ENCODE measurements at places on chromosomes 3 and 15.
A peak's percentile ranks its signal among the peaks of the same experiment; 100 is the strongest.

DNA sequence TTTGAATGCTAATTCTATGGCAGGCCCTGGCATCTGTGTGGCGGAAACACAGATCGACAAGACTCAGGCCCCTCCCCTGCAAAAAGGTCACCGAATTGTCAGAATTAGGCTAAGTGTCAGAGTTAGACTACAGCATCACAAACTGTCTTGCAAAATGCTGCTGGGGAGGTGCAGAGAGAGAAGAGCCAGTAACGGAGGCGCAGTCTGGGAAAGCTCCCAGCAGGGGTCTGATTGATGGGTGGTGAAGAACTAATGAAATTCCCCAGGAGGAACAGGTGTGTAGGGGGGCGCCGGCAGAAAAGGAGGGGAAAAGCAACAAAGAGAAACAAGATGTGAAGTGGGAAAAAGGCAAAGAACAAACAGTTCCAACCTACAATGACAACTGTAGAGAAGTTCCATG, 72.7 kb upstream of the TAMM41 start:
- no peak for DNase-seq

DNA sequence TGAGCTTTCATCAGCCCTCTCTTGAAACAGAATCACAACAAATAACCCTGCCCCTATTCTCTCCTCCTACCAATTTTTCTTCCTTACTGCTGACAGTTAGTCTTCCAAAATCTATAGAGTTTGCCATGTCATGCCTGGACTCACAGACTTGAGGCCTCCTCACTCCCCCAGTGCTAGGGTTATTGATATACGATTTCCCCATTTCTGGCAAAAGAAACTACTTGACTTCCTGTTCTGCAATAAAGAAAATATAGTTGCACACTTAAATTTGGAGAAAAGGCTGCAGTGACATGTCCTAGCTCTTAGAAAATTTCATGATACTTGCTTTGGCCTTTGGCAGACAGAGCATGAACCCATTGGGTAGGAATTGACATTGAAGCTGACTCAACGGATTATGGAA, 75.9 kb downstream of the CYP19A1 start:
- no peak for DNase-seq

DNA sequence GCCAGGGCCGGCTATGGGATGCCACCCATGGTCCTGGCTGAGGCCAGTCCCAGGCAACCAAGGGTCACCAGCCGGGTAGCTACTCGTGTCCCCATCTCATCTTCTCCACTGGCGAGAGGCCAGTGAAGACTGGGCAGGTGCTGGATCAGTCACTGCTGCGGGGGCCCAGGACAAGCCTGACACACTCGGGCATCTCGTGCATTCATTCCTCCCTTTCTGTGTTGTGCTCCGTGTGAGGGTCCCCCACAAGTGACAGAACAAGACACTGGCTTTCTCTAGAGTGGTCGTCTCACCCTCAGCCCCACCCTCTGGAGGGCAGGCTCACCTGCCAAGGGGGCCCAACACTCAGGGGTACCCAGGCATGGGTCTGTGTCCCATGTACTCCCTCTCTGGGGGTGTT, 48.4 kb downstream of the ROPN1B start:
- no peak for DNase-seq

DNA sequence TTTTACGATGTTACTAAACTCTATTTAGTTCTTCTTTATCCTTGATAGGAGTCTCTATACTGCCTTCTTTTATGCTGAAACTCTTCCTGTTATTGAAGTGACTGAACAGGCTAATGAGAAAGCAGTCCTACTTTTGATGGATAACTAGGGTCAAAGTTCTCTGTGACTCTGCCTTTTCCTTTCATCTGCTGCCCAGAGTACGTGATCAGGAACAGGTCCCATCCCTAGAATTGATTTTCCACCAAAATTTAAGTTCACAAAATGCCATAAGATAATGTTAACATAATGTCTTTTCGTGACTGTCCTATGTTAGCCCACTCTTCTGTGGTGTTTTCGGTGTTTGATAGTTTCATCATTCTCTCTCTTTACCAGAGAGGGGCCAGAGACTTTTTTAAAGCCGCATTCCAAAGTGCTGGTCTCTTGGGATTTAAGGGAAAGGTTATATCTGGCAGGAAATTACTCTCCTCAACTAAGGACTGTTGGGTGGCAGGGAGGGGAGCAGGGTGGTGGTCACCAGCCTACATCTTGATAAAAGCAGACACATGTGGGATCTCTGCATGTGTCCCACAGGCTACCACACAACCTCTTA, 50.3 kb upstream of the PLXND1 start:
- no peak for DNase-seq

- no peak for DNase-seq
Observed at GRCh38 chr15:31339558-31339895, 12.9 kb downstream of the KLF13 start.

DNA sequence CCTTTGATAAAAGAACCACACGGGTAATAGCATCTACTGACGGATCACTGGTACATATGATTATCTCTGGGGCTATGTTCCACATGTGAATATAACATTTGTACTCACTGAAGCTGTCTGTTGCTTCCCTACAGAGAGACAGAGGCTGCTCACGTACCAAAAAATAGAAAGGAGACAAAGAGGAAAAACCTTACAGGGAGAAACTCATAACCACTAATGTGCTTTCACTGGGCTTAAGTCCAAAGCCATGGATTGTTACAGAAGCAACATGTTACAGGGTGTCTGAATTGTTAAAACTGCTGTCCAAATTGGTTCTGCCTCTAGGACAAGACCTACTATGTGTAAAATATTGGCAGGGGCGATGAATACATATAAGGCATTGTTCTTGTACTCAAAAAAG, 311.9 kb downstream of the FOXP1 start:
- peak; percentile 25 for DNase-seq

GRCh38 chr15:67542420-67543347, at the start of gene MAP2K5:
Gene MAP2K5, plus strand, starts transcription at chr15:67542703. Its CDS starts 633 bp downstream, at chr15:67543336.
- peak; percentile 68 for DNase-seq

GRCh38 chr3:141663993-141664392, 74.1 kb upstream of the RNF7 start:
- peak; percentile 45 for DNase-seq

- DNase-seq = peak; percentile 91
Observed at GRCh38 chr3:30770387-30770786, 124.1 kb downstream of the GADL1 start.

- DNase-seq = peak; percentile 73
Observed at GRCh38 chr3:100316641-100317069, 17.9 kb upstream of the NIT2 start.

GRCh38 chr15:76162784-76163456, 103.1 kb downstream of the TMEM266 start:
- no peak for DNase-seq

GRCh38 chr3:73542136-73542535, 82.6 kb downstream of the PDZRN3 start:
- no peak for DNase-seq

DNA sequence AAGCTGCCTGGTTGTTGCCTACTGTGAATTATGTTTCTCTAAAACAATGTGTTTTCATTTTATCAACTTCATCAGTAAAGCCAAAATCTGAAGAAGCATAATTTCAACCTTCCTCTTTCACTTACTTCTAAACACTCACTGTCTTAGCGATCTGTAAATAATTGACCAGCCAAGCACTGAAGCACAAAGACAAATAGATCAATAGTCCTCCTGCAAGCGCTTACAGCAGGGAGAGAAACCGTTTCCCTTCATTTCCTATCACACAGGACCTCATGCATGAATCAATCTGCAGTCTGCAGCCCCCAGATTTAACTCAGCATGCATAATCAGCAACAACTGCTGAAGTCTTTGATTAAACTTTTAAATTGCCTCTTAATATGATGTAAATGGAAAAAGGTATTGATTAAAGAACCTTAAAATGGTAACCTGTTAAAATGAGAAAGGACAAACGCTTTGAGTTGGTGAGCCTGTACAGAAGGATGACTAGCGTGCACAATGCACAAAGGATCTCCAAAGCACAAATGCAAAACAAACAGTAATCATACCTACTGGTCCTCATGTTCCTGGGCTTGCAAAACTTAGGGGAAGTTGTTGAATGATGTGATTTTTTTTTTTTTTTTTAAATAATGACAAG, 370.2 kb upstream of the ZNF385D start:
- no peak for DNase-seq

DNA sequence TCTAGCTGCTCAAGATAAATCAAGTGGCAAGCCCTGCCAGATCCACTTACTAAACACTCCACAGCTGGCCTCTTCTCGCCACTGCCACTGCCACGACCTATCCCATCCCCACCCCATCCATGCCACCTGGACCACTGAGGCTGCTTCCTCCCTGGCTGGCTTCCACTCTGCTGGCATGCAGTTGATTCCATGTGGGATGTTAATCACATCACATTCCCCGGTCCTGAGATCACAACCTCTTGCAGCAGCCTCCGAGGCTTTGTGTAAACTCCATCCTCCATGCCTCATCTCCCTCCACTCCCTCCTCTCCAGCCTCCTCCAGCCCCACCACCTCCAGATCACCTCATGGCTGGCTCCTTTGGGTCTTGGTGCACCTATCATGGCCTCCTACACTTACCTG, 7.7 kb downstream of the NCKIPSD start:
- peak; percentile 48 for DNase-seq

GRCh38 chr3:127036209-127037020, 53.5 kb downstream of the PLXNA1 start:
- DNase-seq = no peak

DNA sequence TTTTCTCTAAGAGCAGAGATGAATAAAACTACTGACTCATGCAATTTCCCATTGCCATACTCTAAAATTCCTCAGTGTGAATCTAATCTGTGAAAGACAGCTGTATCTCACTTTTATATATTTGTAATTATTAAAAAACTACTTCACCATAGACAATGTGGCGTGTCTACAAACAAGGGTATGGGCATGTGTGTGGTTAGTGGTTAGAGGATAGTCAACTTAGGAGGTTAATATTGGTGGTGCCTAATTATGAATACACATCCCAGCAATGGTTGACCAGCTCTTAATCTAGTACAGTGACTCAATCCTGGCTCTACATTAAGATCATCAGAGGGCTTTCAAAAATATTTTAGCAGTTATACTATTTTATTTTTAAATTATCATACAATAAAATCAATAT, 94.5 kb downstream of the GOLIM4 start:
- DNase-seq = no peak

DNA sequence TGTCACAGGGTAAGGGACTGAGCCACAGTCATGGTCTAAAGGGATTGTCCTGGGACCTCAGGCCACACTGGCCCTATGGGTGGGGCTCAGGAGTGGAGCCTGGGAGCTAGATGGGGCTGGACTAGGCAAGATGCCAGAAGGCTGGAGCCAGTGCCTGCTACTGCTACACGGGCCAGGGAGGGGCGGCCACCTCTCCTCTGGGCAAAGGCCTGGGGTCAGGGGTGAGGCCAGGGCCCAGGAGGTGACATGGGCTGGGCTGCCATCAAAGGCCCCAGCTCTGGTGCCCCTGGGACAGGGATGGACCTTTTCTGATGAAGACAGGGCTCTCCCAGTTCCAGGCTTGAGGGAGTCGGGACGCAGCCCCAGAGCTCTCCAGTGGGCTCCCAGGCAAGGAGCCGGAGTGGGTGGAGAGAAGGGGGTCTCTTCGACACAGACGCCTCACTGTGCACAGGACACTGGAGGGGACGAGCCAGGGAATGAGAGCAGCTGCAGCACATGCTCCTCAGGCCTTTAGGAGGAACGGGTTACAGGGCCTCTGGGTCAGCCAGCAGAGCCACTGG, 62.1 kb upstream of the IQSEC1 start:
- no peak for DNase-seq

DNA sequence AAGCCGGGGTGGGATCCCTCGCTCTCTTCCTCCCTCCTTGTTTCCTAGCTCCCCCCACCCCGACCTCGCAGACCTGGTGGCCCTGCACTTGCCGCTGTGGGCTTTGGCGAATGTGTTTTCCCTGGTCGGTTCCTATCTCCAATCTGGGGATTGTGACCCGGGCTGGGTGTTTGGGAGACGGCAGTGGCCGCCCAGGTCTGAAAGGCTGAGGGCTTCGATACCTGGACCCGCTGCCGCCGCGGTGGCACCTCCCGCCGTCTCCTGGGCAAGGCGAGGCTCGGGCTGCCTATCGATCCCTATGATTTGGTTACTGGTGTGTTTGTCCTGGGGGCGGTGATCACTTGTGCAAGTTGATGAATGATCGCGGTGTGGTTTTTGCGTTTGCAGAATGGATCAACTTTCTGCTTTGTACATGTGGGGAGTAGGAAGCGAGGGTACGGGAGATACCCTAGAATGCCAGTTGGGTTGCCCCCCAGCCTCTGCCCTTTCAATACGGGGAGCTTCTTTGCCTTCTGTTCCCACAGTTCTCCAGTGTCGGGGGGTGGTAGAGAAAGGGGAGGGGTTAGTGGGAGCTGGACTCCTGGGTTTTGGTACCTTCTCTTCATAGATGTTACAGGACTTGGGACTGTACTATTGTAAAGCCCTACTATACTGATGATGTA, 3.0 kb downstream of the BBX start:
- DNase-seq = no peak

GRCh38 chr3:5095886-5096285, 26.2 kb upstream of the ARL8B start:
- no peak for DNase-seq

- DNase-seq = no peak
Observed at GRCh38 chr3:175269394-175269793, 410.3 kb downstream of the NAALADL2 start.

- peak; percentile 44 for DNase-seq
Observed at GRCh38 chr3:104873331-104873730, 493.4 kb upstream of the ALCAM start.

DNA sequence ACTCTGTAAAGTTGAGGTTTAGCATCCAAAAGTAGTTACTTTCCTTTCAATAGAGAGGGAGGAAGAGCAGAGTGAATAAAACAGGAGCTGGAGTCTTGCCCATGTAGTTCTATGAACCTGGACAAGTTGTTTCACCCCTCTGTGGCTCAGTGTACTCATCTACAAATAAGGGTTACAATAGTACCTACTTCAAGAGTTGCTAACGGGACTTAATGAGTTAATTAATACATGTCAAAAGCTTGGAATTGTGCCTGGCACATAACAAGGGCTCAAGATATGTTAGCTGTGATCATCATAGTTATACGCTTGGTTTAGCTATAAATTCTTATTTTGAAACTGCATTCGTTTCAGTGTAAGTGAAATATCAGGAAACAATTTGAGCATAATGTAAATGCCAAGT, 388.5 kb upstream of the THBS1 start:
- no peak for DNase-seq

- DNase-seq = peak; percentile 74
Observed at GRCh38 chr15:100713163-100713867, 110.9 kb downstream of the ASB7 start.

- no peak for DNase-seq
Observed at GRCh38 chr3:103047640-103048039, 612.8 kb downstream of the ZPLD1 start.

- DNase-seq = no peak
Observed at GRCh38 chr15:48887144-48887543, 9.2 kb downstream of the EID1 start.

GRCh38 chr3:80263260-80263659, 495.5 kb upstream of the ROBO1 start:
- DNase-seq = no peak

GRCh38 chr3:194351080-194351672, at the start of gene CPN2:
Gene CPN2, minus strand, starts transcription at chr3:194351328. Its CDS starts 8,626 bp downstream, at chr3:194342702.
- no peak for DNase-seq

Measured in AG10803 (cell line).